ENCODE measurements at places on chromosomes 4 and X.

DNA sequence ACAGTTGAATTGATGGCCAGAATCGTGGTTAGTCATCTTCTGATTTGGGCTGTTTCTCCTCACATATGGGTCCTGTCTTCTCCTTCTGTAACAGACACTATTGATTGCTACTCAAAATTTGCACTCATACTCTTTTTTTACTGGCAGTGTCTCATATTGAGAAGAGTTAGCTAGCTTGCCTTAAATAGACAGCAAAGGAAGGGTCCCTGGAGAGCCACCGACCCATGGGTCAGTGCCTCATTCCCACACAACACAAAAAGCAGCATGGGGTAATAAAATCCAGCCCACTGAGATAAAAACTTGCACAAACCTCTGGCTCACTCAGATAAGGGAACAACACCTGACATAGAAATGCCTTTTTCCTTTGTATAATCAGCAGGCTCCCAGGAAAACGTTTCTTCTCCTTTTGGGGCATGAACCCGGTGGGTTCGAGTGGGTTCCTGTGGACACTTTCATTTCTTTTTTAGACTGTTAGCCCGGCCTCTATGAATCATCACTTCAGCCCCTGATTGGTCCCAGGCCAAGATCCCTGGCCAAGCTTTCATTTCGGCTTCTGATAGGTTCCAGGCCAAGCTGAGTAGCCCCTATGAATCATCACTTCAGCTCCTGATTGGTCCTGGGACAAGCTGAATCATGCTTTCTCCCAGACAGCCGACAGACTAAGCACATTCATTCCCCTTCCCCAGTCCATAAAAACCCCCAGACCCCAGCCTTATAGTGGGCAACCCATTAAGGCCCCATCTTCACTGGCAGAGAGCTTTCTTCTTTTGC, 408.1 kb downstream of the DCAF12L2 start:
- no peak for DNase-seq

GRCh38 chr4:87268411-87268810, 48.0 kb upstream of the KLHL8 start:
- no peak for DNase-seq

- DNase-seq: no peak
Observed at GRCh38 chr4:19375136-19375804, 876.4 kb upstream of the SLIT2 start.

DNA sequence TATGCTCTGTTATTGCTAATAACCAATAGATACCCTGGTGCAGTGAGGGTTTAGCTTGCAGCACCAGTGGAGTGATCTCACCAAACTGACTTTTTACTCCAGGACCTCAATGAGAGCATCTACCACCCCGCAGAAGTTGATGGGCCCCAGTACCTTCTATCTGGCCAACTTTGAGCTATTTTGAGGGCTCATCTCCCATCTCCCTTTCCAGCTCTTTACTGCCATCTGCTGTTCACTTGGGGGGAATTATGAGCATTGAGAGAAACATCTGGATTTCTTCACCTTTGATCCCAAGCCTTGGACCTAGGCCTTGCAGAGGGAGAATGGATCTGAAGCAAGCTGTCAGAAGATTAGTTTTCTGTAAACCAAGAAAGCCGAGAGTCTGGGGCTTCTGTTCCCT, 143.6 kb downstream of the TMEM164 start:
- DNase-seq: no peak

- DNase-seq: no peak
Observed at GRCh38 chr4:1518997-1519700, 112.9 kb upstream of the NKX1-1 start.

- DNase-seq: no peak
Observed at GRCh38 chrX:118189628-118190027, 73.0 kb upstream of the KLHL13 start.

- DNase-seq: no peak
Observed at GRCh38 chrX:41233988-41234387, 100.0 kb upstream of the DDX3X start.
